ENCODE measurements at places on chromosomes 7 and 10.

DNA sequence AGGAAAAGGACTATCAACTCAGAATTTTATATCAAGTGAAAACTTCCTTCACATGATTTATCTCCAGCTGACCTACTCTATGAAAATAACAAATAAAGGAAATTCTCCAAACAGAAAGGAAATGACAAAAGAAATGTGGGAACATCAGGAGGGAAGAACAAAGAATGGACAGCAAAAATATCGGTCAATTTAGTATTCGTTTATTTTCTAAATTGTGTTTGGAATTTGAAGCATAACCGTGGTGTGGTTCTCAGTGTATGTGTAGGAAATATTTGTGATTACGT, 8.7 kb downstream of the WDR37 start:
- ATAC-seq: no peak

GRCh38 chr7:155508376-155509358, 37.7 kb downstream of the CNPY1 start:
- no peak for ATAC-seq

GRCh38 chr7:18016547-18017444, 10.8 kb downstream of the PRPS1L1 start:
- no peak for ATAC-seq

- peak; percentile 54 for ATAC-seq
These were observed 80.2 kb upstream of the CACNB2 start for GRCh38 chr10:18059826-18060559.

DNA sequence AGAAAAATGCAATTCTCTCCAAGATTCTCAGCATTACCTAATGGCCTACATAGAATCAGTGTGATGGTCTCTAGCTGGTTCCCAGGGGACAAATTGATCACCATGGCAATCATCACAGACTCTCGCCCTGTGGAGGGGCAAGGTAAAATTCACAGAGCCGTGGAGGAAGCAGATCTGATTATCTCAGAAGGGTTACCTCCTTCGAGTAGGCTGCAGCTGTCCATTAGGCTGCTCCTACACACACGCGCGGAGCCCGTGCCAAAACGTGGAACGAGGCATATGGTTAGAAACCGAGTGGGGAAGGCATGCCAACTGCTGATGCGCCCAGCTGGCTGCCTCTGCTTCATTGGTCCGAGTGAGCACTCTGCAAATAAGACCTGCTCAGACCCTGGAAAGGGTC, 52.8 kb upstream of the PTER start:
- ATAC-seq: no peak

DNA sequence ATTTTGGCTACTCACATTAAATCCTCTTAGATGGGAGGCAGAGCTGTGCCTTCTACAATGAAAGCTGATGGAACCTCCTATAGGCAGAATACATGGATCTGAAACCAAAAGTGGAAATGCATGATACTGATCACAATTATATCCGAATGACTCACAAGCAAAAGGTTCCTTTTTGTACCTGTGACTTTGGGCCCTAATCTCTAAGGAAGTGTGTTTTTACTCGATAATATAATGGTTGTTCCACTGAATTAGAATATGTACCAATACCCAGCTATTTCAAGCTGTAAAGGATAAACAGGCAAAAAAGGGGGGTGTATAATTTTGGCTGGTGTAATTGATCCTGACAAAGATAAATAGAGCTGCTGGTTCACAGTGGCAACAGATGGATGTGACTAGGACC, 17.6 kb upstream of the LAMB1 start:
- ATAC-seq: no peak

- no peak for ATAC-seq
These were observed 113.4 kb downstream of the GPR158 start for GRCh38 chr10:25288181-25288580.

- ATAC-seq: peak; percentile 46
These were observed 18.3 kb upstream of the AQP1 start for GRCh38 chr7:30893357-30893756.
